ENCODE measurements at places on chromosomes 16 and 17.

GRCh38 chr16:65876056-65876408 is 490.5 kb upstream of the CDH5 start:
- DNase-seq, result no peak

DNA sequence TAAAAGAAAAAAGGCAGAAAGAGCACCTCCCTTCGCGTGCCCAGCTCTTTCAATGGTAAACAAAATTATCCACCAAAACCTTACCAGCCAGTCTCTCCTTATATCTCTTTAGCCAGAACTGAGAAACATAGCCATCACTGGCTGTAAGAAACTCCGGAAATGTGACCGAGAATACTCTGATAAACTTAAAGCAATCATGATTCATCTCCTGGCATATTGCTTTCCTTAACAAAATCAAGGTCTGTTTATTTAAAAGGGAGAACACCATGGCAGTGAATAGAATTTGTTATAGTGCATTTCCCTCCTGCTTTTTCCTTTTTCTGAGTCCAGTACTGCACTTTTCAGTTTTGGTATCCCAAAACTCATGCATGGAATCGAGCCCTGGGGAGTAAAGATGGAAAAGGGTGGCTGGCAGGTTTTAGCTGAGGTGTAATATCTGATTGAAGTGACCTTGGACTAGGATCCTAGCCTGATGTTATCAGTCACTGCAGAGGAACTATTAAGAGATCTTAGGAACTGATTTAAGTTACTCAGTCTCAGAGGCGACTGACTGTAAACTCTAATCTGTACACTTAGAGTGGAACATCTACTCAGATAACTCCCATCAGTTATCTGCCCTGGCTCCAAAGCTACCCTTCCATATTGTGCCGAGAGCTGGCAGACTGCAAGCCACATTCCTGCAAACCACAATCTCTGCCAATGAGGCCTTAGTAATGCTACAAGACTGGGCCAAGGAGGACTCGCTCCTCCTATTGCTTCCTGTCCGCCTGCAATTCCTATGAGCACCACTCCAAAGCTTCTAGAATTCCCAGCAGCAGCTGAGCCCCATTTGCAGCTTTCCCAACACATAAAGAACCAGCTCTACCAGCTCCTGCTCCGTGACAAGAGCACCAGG is 7.4 kb upstream of the COX10 start:
- DNase-seq, result peak; percentile 55

GRCh38 chr17:10683853-10684252 is 13.5 kb downstream of the SCO1 start:
- peak; percentile 36 for DNase-seq

GRCh38 chr16:3573146-3573815 is 3.9 kb downstream of the NLRC3 start:
- no peak for DNase-seq

DNA sequence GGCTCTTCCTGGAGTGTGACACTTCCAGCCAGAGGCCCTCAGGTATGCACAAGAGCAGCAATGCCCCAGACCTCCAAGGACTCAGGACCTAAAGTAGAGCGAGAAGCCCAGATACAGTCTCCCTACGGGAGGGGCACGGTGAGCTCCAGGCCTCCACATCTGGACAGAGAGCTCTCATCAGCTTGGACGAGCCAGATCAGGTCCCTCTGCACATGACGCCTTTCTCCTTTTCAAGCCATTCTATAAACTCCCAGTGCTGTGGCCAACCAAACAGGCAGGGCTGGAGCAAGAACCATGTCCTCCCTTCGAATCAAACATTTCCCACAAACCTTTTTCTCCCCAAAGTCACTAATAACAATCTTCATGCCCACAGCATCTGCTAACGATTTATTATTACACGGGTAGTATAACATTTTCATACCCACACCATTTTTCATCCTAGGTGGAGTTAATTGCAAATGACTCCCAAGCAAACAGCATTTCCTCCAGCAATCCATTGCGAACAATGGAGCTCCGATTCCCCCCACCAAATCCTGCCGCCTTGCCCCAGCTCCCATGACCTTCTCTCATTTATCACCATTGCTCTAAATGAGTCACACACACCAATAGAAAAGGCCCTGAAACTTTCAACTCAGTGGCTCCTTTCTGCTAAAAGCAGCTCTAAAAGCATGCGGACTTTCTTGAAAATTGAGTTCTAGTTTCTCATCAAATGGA is 24.2 kb upstream of the NLRP1 start:
- DNase-seq, result no peak

GRCh38 chr17:66677201-66677981 is 157.5 kb upstream of the CACNG5 start:
- no peak for DNase-seq

Data from glomerular endothelial cell (primary cell).